ENCODE measurements at places on chromosomes 16 and 17. TPM values are rescaled to one million over a fixed set of nuclear protein-coding genes. Genes with fewer than 3 reads are reported as not detected.

- no peak for DNase-seq
These were observed 18.0 kb downstream of the KIFC3 start for GRCh38 chr16:57784334-57784733.

- DNase-seq, result no peak
These were observed 12.7 kb downstream of the MAPT start for GRCh38 chr17:45906927-45907622.

DNA sequence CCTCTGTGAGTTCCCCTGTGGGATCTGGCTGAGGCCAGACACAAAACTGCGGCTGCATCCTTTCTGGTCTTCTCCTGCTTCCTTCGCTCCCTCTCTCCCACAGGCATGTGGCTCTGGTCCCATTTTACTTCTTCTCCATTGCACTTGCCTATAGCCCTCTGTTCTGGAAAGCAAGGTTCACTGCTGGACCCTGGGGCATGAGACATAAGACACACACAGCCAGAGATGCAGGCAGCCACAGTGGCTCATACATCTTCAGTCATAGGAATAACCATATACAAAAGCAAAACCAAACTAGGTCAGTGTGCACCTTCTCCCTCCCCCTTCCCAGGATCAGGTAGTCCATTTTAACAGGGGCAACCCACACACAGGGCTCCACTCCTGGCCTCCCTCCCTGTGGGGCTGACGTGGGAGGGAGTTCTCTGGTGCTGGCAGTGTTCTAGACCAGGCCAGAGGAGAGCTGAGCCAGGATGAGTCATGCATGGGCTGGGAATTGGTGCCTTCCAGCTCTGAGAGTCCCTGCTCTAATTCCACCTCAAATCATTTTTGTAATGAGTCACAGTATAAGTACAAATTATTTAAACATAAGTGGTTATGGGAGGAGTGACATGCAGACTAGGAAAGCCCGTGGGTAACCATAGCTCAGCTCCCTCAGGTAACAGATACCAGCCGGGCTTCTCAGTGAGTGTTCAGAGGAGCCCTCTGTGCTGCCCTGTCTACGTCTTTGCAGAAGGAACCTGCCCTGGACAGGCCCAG lies 58.0 kb downstream of the ASIC2 start:
- DNase-seq, result peak; percentile 40

Gene RGS11
- total RNA-seq, result not detected

DNA sequence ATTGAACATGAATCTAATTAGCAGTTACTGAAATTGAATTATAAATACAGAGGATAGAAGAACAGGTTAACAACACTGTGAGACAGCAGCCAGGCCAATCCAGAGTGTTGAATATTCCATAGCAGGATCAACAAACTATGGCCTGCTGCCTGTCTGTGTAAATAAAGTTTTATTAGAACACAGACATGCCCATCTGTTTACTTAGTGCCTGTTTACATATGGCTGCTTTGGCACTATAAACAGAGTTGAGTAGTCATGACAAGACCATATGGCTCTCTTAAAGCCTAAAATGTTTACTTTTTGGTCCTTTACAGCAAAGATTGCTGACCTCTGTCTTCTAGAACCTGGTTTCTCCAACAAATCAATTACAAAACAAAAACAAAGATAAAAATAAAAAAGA lies 115.4 kb upstream of the CDC42EP4 start:
- DNase-seq, result no peak

Gene EPN3
- total RNA-seq, result 3.3 TPM

- DNase-seq, result no peak
These were observed 9.0 kb upstream of the C16orf95 start for GRCh38 chr16:87326151-87326571.

Measured in epithelial cell of proximal tubule (primary cell).